CD4-positive, alpha-beta T cell treated with Interleukin-6 for 4 hours (primary cell): ENCODE measurements at places on chromosomes 5 and 9.

DNA sequence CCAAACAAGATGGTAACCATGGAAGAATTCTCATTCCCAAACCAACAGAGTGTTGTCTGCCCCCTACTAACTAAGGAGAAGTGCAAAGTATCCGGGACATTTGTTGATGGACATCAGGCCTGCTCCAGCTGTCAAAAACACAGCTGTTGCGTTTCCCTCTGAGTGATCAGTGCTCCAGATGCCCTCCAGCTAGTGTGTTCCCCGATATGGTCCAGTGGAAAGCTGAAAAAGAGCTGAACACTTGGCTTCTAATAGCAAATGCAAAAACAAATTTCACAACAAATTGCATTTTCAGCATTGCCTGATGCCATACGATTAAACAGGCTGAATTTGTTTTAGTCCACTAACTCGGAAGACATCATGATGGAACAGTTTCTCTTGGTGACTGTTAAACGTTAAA lies 1398.7 kb downstream of the PTPRD start:
- no peak for DNase-seq

- DNase-seq: no peak
Observed at GRCh38 chr9:19965336-19965735, 176.5 kb upstream of the SLC24A2 start.

DNA sequence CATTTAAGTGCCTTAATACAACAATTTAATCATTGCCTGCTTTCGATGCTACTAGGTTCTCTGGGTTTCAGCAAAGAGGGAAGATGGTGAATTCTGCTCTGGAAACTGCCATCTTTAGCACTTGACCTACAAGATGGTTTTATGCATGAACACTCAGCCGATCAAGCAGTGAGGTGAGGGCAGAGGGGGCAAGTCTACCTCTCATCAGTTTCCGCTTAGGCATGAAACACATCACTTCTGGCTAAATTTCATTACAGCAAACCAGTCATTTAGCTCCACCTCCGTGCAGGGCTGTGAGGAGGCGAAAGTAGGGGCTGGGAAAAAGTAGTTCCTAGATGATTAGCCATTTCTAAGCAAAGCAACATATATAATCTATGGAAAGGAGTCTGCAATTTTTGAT lies 1018.0 kb downstream of the CDH18 start:
- DNase-seq: no peak

DNA sequence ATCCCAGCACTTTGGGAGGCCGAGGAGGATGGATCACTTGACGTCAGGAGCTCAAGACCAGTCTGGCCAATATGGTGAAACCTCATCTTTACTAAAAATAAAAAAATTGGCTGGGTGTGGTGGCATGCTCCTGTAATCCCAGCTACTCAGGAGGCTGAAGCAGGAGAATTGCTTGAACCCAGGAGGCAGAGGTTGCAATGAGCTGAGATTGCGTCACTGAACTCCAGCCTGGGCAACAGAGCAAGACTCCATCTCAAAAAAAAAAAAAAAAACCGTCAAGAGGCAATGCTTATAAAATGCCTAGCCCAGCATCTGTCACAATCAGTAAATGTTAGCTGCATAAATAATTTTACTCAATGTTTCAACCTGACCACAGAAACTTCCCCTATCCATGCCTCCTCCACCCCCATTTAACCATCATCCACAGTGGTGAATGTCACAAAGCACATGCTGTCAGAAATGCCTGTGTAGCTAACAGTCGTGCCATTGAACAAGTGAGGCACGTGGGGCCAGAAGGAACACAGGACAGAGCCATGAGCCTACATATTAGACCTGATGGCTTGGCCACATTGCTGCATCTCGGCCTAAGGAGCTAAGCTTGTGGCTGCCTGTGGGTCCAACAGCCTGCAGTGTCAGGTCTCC lies 16.8 kb upstream of the TCOF1 start:
- DNase-seq: no peak

- peak; percentile 75 for DNase-seq
Observed at GRCh38 chr5:42912184-42912798, 100.6 kb upstream of the SELENOP start.

DNA sequence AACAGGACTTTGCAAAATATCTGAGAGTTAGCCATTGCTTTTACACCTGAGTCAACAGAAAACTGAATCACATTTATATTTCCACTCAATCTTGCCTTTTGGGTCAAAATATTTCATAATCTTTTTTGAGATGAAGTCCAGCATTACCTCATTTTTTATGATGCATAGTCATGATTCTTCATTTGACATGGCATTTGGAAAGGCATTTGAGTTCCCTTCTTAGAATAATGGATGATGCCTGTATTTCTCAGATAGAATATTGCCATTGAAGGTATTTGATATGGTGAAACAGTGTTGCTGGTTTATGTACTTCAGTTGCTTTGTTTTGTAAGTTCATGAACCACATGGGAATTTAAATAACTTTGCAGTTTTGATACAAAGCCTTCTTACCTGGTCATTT lies 180.4 kb downstream of the PRR16 start:
- DNase-seq: no peak

DNA sequence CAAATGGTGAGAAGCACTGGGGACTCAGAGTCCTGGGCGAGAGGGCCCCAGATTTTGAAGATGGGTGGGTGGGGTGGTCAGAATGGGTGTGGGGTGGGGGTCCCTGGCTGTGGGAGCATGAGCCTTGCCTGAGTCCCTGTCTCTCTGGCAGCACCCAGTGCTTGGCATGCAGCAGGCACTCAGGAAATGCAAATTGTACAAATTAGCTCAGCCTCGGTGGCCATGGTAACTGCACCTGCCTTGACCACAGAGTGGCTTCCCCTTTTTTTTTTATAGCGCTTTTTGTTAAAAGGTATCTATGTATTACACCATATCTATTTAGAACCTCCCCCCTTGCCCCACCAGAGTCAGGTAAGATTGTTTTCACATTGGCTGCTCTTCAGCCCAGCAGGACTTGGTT lies 19.2 kb upstream of the PITX1 start:
- DNase-seq: no peak

GRCh38 chr9:5442400-5443011 lies 4.8 kb upstream of the PLGRKT start:
- DNase-seq: peak; percentile 56

DNA sequence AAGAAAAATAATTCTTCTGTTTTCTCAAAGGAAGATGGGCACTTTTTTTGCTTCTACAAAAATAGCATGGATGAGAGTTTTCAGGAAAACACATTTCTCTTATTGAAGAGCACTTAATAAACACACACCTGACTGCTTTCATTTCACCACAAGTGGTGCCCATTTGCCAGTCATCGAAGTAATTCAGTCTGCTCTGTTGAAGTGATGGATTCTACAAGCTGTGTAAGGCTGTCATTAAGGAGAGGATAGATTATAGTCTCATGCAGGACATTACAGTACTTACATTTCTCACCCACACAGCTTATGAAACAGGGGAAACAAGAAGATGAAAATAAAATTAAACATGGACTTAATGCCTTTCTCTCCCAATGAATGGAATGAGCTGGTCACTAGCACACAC lies 165.2 kb downstream of the NR2F1-AS1 start:
- no peak for DNase-seq

DNA sequence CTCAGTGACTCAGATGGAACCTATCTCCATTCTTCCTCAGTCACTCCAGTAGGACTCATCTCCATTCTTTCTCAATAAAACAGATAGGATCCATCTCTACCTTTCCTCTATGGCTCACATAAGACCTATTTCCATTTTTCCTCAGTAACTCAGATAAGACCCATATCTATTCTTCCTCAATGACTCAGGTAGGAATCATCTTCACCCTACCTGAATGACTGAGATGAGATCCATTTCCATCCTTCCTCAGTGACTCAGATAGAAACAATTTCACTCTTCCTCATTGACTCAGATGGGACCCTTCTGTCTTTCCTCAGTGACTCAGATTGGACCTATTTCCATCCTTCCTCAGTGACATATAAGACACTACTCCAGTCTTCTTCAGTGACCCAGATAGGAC lies 165.1 kb downstream of the FBXO4 start:
- no peak for DNase-seq

DNA sequence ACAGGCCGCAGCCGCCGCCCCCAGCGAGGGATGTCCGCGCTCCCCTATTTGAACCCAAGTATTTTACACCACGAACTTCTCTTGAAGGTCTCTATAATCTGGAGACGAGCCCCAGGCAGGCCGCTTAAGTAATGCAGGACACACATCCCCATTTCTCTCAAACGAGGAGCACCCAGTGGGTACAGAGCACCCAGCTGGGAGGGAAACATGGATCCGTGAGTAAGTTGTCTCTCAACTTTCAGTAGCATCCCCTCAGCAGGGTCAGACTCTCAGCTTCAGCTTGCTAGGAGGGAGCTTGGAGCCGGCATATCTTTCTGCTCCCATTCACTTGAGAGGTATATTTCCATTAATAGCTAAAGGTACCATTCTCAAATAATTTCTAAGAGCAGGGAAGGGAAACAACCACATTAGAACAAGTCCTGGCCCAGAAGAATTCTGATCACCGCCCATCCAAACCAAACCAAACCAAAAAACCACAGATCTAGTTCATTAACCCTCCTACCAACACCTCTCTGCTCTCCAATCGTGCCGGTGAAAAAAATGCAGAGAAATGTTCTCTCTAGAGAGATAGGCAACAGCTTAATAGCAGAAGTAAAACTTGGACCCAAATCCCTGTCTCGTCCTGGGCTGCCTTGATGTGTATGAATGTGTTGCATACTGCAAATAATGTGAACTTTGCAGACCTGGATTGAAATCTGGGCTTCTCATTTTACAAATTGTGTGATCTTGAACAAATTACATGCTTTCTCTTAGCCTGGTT lies 910 bp downstream of the TDRD7 start:
- no peak for DNase-seq

- DNase-seq: peak; percentile 6
Observed at GRCh38 chr9:101601904-101602765, 7.4 kb upstream of the PPP3R2 start.

DNA sequence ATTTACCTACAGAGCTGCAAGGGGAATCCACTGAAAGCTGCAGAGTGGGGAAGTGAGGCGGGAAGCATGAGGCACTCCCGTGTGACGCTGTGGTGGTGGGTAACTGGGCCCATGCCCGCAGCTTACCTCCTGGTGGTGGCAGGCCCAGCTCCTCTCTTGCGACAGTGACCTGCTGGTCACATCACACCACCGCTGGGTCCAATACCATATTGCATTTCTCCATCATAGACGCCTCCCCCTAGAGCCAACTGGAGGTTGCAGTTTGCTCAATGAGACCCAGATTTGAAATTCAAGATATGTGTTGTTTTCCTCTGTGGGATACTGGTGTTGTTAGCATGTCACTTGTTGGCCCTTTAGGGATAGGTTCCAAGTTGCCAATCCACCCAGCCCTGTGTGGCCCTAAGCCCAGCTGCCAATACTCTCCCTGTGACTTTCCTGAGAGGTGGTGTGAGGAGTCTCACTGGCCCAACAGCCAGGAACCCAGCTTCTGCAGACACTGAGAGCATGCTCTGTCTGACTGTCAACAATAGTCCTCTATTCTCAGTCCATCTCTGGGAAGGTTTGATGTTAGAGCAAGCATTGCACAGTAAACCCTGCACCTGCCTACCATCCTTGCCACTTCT lies 428.3 kb downstream of the GADD45G start:
- no peak for DNase-seq
